ENCODE measurements at places on chromosomes 1 and 21. TPM values are rescaled to one million over a fixed set of nuclear protein-coding genes. Genes with fewer than 3 reads are reported as not detected.

Gene MLLT11
- 0.65 TPM for total RNA-seq

Gene CFAP141
- total RNA-seq = not detected

Gene DNALI1
- 3.6 TPM for total RNA-seq

Gene RHCE
- not detected for total RNA-seq

Gene DCDC2B
- not detected for total RNA-seq

Gene TMEM79
- 4.1 TPM for total RNA-seq

Gene DNAJC28
- 1.9 TPM for total RNA-seq

Gene KIF14
- 3.0 TPM for total RNA-seq

Gene NBPF4
- 0.53 TPM for total RNA-seq

Gene ST6GALNAC3
- total RNA-seq = 6.7 TPM

Gene MATN1
- not detected for total RNA-seq

Gene GREM2
- 25.5 TPM for total RNA-seq

Gene SIPA1L2
- 79.0 TPM for total RNA-seq

Gene DMAP1
- total RNA-seq = 52.0 TPM

Gene KRTAP19-3
- total RNA-seq = not detected

Gene SYNC
- total RNA-seq = 14.6 TPM

Gene FTCD
- 0.36 TPM for total RNA-seq

Gene NR1I3
- total RNA-seq = not detected

Gene CELA2B
- total RNA-seq = not detected

Gene FMO5
- 25.2 TPM for total RNA-seq
